ENCODE measurements at places on chromosomes 3 and 15.
A peak's percentile ranks its signal among the peaks of the same experiment; 100 is the strongest.

- DNase-seq, result no peak
These were observed 111.4 kb downstream of the OPA1 start for GRCh38 chr3:193704431-193704830.

DNA sequence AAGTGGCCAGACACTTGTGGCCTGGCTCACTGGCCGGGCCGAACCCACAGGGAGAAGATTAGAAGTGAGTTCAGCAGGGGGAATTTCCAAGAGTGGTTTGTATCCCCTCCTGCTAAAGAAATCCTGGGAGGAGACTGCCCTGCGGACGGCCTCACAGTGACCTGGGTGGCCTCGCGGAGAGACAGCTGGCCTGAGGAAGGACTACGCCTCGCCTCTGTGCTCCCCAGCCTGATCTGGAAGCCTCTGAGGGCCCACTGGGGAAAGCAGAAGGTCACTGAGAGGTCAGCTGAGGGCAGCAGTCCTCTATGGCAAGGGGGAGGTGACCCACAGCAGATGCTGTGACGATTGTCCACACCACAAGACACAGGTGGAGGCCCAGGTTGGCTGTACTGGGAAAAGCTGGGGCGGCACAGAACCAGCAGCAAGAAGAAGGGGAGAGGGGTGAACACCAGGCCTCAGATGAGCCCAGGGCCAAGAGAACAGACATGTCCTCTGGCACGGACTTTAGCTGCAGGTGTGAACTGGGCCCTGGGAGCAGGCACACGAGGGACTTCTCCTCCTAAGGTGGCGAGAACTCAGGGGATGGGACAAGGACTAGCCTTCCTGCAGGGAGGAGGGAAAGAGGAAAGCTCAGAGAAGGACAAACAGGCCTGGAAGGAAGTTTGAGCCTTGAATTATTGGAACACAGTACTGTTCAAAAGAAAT, 37.2 kb upstream of the DLG1 start:
- DNase-seq, result no peak

- peak; percentile 80 for DNase-seq
These were observed at the start of gene ZNF660 for GRCh38 chr3:44584646-44585501. Gene ZNF660 (plus strand): TSS chr3:44584964. CDS start chr3:44594194, 9,230 bp downstream.

DNA sequence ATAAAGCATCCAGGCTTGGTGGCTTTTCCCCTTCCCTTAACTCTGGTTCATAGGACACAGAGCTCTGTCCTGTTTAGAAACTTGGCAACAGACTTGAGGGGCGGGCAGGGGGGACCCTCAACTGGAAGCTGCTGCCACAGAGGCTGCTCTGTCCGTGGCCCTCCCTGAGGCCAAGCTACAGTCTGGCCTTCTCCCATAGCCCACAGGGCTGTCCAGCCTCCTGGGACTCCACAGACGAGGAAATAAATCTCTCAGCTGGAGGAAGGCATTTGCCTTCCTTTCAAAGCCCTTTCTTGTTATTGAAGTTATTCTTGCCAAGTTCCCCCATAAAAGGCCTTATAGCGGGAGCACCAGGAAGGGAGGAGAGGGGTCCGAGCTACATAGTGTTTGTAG, 248.8 kb upstream of the TPM1 start:
- no peak for DNase-seq

GRCh38 chr3:185058796-185059195, 94.1 kb downstream of the C3orf70 start:
- no peak for DNase-seq

DNA sequence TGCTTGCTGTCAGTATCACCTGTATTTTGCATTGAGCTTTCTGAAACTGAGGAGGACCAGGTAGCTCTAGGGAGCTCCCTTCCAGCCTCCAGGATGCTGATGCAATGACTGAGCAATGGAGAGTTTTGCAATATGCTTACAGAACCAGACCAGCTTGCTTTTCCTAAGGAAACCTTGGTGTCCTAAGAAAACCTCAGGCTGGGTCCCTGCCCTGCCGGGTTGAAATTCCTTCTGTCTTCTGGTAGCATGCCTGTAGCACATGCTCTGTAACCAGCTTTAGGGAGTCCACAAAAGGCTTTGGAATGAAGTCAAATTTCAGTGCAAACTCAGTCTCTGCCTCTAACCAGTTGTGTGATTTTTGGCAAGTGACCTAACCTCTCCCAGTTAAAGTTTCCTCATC, 65.8 kb upstream of the GSK3B start:
- no peak for DNase-seq

DNA sequence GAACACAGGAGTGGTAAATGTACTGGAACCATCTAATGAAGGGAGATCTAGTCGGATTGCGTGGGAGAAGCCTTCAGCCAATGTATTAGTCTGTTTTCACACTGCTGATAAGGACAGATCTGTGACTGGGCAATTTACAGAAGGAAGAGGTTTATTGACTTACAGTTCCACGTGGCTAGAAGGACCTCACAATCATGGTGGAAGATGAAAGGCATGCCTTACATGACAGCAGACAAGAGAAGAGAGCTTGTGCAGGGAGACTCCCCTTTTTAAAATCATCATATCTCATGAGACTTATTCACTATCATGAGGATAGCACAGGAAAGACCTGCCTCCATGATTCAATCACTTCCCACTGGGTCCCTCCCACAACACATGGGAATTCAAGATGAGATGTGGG, 17.0 kb downstream of the HRG start:
- DNase-seq, result no peak

- no peak for DNase-seq
These were observed 9.5 kb downstream of the CACNA2D3 start for GRCh38 chr3:54131890-54132289.

- no peak for DNase-seq
These were observed 43.2 kb downstream of the HMCES start for GRCh38 chr3:129321887-129322286.

DNA sequence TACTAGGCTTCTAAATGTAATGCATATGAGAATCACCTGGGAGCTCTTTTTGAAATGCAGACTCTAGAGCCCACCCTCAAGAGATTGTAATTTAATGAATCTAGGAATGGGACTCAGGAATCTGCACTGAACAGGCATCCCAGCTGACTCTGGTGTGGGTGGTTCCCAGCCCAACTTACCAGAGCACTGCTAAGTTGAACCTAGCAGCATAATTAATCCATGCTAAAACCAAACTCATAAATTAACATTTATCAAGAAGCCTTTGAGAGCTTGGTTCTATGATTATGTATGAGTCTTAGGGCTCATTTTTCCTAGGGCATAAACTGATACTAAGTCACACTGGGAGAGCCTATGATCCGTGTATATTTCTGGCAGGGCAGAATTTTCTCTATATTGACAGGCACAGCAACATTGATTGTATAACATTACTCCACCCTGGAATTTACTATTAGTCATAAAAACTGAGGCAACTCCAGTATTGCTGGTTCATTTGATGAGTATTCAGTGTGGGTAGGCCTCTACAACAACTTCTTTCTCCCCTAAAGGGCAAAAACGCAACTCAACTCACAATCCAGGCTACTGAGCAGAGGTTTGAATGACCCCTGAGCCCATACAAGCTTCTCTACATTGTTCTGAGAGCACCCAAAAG, 10.7 kb upstream of the CSTA start:
- no peak for DNase-seq

- no peak for DNase-seq
These were observed 30.2 kb downstream of the ITGA11 start for GRCh38 chr15:68401496-68402431.

GRCh38 chr3:165938986-165939540, 101.8 kb upstream of the BCHE start:
- no peak for DNase-seq

DNA sequence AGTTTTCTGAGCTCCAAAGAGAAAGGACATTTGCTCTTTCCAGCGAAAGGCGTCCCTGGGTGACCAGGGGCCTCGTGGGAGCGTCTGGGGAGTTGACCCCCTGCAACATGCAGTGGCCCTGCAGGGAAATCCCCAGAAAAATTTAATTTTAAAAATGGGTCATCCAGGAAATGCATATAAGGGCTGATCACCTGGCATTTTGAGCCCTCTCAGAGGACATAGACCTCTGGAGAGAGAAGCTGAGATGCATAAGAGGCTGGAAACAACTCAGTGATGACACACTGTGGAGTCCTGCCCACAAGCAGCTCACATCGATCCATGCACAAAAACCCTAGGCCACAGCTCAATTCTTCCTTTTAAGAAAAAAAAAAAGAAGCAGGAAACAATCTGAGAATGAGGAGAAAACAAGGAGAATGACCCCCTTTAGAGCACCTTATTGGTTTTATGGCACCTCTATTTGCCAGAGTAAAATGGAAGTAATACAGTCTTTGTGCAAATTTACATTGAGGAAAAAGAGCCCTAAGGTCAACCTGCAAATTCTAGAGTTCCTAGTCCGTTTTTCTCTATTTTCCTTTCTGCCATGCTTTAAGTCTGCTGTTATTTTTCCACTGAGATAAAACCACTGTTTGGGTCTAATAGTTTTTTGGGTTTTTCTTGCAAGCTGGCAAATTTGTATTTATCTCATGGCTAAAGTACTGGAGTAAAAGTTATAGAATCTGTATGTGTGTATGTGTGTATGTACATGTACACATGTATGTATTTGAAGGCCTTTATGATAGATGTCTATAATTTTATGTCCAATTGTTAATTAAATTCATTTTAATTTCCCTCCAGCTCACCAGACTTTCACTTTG, 6.9 kb upstream of the BDH1 start:
- no peak for DNase-seq

DNA sequence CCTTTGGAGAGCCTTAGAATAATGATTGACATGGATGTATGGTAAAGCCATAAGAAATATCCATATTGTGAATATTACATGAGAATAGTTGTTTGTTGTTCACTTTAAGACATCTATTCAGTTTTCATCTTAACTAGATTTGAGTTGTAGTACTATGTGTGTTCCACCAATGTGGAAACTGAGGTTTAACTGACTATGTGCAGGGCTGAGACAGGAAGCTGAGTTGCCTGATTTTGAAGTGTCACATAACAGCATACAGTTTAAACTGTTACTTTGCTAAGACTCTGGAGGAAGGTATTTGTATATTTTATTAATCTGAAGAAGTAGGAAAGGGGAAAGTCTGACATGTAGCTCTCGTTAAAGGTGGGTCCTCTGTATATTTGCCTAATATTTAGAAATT, 2.1 kb downstream of the ECT2 start:
- no peak for DNase-seq

GRCh38 chr3:177322881-177323280, 125.6 kb upstream of the TBL1XR1 start:
- DNase-seq, result no peak

DNA sequence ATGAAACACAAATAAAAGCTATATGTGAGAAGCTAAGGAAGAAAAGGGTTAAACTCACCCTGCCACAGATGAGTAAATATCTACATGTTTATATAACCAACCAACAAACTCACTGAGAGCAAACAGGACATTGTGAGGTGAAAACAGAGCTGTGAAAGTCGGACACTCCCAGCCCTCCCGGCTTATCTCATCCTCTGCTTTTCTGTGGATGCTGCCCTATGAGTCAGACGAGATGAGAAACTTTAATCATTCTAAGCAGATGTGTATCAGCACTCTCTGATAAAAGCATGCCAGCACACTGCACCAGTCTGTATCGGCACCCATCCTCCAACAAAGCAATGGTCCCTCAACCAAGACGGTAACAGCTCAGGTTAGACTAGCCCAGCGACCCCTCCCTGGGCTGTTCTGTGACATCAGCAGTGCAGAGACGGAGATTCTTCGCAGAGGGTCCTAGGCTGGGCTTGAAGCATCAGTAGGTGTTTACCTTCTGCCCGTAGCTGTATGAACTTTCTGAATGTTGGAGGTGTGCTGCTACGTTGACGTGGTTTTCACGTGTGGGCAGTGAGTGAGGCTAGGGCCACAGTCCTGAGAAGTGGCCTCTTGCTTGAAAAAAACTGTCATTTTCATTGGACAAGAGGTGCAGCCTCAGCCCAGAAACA, 119.8 kb upstream of the ALDH1A3 start:
- no peak for DNase-seq

DNA sequence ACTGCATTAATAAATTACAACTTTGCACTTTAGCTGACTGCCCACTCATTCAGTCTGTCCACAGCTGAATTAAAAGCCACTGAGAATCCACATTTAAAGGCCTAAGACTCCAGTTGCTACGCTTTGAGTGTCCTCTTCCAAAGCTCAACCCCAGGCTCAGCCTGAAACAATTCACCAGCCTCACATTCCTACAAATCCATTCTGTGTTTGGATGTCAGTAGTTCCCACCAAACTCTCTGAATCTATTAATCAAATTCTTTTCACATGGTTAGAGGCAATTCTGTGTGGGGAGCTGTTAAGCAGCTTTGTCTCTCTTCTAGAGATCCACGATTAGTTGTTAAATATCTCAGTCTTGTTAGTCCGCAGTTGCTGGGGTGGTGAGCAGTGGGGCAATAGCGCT, 116.8 kb upstream of the UBE2E2 start:
- no peak for DNase-seq

GRCh38 chr3:59775761-59776325, 726.0 kb upstream of the CFAP20DC start:
- DNase-seq, result no peak

DNA sequence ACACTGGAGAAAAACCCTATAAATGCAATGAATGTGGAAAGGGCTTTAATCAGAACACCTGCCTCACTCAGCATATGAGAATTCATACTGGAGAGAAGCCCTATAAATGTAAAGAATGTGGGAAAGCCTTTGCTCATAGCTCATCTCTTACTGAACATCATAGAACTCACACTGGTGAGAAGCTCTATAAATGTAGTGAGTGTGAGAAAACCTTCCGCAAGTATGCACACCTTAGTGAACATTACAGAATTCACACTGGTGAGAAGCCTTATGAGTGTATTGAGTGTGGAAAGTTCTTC, 7.4 kb upstream of the ZNF501 start:
- DNase-seq, result no peak

DNA sequence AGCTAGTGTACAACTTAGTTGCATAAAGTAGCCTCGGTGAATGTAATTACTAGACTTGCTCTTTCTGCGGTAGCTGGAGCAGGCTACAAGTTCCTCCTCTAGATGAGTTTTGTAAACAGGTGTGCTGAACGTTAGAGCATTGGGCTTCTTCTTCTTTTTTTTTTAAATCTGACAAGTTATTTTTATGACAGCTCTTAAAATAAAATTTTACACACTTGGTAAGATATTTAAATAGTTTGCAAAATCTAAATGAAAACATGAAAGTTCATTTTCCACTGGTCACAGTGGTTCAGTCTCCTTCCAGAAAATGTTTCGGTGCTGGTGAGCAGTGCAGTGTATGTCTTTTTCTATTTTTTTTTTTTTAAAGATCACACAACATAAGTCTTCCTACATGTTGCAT, 3.0 kb downstream of the CCR9 start:
- DNase-seq, result no peak

Data from NCI-H1105 treated with DMSO at 0.1 percent for 48 hours (cell line).